Stimulated activated CD4-positive, alpha-beta T cell treated with anti-CD3 and anti-CD28 coated beads, Interleukin-2, amount 100 ng/mL, for 24 hours (primary cell): ENCODE measurements at places on chromosomes 5 and 9.

GRCh38 chr9:127021664-127022363 is 100.6 kb downstream of the ANGPTL2 start:
- DNase-seq: no peak

- no peak for DNase-seq
Measured at GRCh38 chr5:28750251-28750650, 1711.9 kb upstream of the CDH9 start.

DNA sequence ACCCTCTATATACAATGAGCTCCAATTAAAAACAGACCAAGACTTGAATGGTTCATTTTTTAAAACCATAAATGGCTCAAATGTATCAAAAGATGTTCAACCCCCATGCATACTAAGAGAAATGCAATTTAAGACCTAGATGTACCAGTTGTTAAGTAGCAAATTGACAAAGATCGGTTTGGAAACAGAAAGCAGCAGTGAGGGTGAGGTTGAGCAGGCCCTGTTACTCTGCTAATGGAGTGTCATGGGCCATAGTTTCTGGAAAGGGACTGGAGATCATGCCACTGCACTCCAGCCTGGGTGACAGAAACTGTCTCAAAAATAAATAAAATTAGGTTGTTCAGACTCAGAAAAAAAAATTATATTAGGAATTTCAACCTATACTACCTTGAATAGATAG is 55.0 kb downstream of the FNBP1 start:
- no peak for DNase-seq

DNA sequence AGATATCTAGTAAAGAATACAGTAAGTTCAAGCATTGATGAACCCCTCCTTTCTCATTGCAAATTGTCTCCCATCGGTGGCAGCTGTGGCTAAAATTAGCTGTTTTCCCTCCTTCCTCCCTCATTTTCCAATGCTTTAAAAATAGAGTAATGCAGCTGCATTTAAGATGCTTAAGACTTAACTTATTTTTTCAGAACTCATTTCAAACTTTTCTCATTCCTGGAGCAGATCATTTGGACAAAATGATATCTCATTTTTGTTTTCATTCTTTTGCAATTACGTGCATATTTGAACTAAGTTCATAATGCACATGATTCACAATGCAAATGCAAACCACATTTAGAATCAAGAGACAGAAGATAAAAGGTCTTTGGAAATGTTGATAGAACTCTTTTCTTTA is 14.6 kb downstream of the HSPB3 start:
- DNase-seq: no peak

DNA sequence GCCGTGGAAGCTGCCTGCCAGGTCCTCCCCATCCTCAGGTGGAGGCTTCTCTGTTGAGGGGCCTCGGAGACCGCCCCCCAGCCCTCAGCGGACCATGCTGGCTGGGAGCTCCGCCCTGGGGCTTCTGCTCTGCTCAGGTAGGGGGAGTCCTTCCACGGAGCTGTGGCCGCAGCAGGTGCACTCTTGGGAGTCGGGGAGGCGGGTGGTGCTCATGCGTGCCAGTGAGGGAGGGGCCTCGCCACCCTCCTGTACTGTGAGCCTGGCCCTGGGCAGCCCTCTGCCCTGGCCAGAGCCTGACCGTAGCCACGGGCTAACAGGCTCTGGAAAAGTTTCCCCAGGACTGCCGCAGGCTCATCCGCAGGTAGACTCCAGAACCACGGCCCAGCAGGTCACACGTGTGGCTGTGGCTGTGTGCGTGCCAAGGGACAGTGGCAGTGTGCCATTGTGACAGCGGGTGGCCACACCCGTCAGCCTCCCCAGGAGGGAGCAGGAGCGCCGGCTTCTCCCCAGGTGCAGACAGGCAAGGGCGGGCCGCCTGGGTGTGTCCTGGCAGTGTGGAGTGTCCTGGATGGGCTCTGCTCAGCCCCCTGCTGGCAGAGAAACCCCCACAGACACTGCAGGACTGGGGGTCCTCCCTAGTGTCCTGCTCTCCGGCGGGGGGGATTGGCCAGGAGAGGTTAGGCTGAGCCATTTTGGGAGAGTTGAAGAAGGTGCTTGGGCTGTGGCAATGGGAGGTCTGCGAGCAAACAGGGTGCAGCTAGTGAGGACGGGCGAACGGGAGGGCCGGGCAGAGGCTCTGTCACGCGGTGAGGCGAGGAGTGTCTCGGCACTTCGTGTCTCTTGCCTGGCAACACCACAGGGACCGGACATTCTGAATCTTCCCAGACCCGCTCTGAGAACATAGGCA is 29.5 kb downstream of the TPPP start:
- DNase-seq: no peak

GRCh38 chr5:145591578-145591977 is 243.6 kb downstream of the PRELID2 start:
- DNase-seq: no peak
